T-helper 9 cell (primary cell): ENCODE measurements at places on chromosomes 11 and 22.

DNA sequence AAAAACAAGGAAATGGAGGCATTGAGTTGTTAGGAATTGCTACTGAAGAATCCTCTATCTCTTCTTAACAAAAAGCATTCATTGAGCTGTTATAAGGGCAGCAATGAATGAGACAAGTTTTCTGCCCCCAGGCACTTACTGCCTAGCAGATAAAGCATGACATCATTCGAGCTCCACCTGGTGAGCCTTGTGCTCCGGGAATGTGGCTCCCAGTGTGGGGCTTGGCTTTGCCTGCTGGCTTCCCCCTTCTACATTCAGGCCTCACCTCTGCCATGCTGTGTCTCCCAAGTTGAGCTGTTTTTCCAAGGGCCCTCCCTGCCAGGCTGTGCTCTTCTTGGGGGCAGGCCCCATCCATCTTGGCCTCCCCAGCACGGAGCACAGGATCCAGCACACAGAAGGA, 56.9 kb upstream of the EIF3D start:
- no peak for DNase-seq

DNA sequence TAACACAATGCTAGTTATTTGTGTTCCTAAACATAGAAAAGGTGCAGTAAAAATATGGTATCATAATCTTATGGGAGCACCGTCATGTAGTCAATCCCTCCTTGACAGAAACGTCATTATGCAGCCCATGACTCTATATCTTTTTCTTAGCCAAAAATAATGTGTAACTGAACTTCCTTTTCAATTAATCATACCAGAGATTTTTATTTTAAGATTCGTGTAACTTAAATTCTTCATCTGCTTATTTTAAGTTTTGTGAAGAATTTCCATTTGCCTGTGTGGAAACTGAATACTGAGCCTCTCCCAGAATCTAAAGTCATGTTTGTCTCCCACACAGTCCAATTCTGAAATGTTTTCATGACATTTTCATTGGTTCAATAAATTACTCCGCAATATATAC, 699.1 kb downstream of the KCNA4 start:
- DNase-seq, result no peak

DNA sequence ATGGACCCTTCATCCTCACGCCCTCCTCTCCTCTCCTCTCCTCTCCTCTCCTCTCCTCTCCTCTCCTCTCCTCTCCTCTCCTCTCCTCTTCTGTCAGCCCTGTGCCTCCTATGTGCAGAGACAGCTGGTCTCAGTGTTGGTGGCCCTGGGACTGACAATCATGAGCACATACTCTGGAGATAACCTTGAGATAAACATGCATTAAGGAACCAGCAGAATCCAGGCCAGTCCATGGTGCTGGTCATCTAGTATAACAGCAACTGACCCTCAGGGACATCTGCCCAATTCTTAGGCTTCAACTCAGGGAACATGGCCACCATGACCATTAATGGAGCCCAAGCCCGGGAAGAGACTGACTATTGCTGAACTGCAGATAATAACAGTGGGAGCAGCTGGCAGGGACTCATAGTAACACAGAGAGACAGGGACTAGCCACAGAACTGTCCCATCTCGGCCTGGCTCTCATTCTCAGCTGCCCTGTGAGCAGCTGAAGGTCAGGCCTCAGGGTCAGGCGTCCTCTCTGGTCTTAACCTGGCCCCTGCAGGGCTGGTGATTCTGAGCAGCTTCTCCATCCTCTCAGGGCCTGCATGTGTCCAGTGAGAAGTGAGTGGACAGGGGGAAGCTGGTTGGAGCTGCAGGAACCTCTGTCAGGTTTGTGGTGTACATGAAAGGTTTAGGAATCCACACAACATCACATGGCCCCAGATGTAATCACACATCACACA, 45.4 kb downstream of the GGTLC2 start:
- no peak for DNase-seq

- no peak for DNase-seq
Observed at GRCh38 chr11:72727521-72727920, 24.7 kb downstream of the ARAP1 start.

GRCh38 chr22:24465975-24466374, 29.2 kb upstream of the UPB1 start:
- DNase-seq, result no peak

DNA sequence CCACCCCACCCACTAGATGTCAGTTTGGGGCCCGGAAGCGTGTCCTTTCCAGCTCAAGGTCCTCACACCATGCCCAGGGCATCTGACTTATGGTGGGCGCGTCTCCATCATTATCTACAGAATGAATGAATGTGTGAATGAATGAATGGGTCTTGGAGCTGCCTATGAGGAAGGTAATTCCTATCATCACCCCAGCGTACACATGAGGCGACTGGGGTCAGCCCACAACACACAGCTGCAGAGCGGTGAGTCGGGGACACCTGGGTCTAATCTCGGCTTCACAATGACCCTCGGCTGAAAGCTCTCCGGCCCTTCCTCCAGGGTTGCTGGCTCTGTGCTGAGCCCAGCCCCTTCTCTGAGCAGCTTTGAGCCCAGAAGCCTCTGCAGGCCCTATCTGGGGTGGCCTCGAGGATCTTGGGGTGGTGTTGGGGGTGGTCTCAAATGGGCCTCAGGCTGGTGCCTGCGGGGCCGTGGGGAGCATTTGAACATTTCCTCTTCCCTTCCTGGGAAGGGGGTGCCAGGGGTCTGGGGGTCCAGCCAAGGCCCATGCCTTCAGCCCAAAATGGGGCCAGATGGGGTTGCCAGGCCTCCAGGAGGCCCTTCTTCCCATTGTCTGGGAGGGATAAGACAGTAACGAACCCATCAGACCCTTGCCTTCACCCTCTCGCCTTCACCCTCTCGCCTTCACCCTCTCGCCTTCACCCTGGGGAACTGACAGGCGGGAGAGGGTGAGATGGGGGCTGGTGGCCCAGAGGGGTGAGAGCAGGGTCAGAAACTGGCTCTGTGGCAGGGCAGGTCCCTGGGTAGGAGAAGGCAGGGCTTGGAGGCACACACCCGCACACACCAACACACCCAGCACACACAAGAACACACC, 82.4 kb downstream of the MYEOV start:
- no peak for DNase-seq
